AG08395 (cell line): ENCODE measurements at places on chromosomes 6 and 20.

- peak; percentile 81 for DNase-seq
Observed at GRCh38 chr20:2108987-2109386, 7.4 kb downstream of the STK35 start.

DNA sequence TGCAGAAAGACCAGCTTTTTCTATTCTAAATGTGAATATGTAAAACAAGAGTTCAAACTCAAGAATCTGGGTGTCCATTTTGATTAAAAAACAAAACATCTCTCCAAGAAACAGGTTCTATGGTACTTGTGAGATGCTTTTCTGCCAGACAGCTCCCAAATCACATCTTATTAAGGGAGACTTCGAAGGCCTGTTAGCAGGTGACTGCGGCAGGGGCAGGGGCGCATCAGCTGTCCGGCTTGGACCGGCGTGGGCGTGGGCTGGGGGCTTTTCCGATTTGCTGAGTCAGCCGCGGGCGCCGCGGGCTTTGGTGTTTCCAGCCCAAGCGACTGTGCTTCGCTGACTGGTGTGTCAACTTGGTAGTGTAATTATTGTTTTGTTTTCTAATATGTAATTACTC lies 32.6 kb downstream of the TFAP2A start:
- no peak for DNase-seq

DNA sequence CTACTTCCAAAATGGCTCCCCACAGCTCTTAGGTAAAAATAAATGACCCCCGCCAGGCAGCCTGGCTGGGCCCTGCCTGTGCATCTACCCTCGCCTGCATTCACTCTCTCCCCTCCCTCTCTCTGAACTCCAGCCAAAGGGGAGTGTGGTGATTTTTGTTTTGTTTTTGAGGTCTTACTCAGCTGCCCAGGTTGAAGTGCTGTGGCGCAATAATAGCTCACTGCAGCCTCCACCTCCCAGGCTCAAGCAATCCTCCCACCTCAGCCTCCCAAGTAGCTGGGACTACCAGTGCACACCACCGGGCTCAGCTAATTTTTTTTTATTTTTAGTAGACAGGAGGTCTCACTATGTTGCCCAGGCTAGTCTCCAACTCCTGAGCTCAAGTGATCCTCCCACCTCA lies 15.8 kb downstream of the NFATC2 start:
- no peak for DNase-seq

DNA sequence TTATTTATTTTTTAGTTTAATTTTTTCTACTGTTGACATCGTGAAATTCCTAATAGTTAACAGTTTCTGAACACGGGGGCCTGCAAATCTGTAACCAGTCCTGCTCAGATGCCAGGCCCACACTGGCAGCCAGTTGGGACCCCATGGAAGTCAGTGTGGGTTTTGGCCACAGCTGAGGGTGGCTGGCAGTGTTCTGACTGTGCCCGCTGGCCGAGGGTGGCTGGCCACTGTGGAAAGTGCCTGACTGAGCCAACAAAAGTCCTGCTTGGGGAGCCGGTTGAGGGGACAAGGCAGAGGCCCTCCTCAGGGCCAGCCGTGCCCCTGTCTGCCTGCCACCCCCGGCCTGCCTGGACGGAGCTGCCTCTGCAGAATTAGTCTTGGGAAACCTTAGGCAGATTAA lies 4.1 kb upstream of the PMEPA1 start:
- DNase-seq, result no peak

DNA sequence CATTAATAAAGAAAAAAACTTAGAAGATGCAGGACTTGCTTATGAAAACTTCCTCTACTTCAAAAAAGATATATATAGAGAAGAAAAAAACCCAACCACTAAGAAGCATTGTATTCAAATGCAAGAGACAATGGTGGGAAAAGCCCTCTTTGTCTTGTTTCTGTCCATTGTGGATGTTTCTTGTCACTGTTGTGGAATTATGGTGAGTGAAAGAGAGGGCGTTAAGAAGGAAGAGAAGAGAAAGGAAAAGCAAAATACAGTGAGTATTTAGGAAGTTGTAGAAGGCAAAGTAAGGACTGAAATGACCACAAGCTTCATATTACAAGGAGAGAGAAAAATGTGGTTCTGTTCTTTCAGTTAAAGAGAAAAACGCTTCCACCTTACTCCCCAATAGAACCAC lies 14.1 kb upstream of the THBD start:
- no peak for DNase-seq

DNA sequence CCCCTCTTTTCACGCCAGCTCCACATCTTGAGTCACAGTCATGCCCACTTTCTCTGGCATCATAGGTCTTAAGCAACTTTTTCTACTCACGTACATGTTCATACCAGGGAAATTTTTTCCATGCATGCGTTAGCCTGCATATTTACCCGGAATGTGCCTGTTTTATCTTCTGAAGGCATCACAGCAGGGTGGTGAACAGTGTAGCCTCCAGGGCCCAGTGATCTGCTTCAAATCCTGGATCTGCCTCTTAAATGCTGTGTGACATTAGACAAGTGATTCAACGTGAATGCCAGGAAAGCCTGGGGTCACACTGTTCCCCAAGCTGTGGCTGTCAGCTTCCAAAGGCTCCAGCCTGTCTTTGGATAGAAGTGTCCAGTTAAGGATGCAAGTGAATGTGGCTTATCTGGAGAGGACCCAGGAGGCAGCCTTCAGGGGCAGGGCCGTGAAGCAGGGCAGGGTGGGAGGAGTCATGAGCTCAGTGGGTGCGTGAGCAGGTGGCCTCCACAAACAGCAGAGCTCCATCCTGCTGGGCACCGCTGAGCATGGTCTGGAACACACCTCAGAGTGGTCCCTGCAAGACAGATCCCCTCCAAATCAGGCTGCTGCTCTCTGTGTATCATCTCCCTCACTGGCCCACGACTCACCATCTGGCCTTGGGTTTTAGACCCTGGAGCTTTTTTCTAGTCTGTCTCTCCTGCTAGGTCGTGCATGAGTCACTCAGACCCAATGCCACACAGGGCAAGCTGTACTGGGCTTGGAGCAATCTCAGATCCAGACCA lies 30.4 kb upstream of the CD93 start:
- DNase-seq, result peak; percentile 53

DNA sequence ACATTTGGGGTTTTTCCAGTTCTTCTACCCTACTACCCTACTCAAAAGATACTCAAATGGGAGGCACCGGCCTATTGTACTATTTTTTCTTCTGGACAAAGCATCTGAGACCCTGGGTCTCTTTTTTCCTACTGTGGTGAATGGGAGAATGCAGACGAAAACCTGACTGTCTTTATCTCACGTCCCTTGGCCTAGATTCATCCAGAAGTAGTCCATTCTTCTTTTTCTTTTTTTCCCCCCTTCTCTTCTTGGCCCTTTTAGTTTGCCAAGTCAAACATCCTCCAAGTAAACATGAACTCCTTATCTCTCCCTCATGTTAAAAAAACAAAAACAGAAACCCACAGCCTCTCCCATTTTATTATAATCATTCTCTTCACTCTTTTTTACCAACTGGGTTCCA lies 8.7 kb upstream of the ILRUN start:
- no peak for DNase-seq

GRCh38 chr6:54096811-54097210 lies 14.4 kb upstream of the MLIP start:
- DNase-seq, result no peak

- DNase-seq, result no peak
Observed at GRCh38 chr20:64254571-64255360, 782 bp upstream of the PCMTD2 start.

GRCh38 chr6:6834356-6835222 lies 246.1 kb downstream of the LY86 start:
- DNase-seq, result no peak

- DNase-seq, result no peak
Observed at GRCh38 chr6:73325656-73326055, 28.4 kb downstream of the DPPA5 start.

DNA sequence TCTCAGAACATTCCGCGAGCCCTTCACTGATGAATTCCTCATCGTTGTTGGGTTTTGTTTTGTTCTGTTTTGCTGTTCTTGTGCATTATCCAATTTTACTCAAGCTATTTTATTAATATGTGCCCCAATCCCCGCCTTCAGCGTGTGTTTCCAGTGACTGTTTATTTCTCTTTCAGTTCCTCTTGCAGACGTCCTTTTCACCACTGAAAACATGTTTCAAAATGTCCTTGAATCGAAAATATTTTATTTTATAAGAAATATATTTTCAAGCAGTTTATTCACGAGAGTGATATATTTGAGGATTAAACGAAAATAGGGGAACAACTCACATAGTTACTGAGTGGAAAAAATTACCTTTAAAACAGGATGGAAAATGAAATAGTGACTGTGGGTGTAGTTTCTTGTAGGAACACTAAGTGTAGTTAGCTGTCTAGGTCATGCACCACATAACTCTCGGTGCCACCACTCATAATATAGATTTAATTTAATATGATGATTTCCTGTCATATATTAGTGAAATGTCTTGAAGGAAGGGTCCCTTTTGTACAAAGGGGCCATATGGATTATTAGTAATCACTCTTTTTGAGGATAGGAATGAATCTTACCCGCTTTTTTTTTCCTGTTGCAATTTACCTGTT lies 45.3 kb upstream of the HDDC2 start:
- no peak for DNase-seq

DNA sequence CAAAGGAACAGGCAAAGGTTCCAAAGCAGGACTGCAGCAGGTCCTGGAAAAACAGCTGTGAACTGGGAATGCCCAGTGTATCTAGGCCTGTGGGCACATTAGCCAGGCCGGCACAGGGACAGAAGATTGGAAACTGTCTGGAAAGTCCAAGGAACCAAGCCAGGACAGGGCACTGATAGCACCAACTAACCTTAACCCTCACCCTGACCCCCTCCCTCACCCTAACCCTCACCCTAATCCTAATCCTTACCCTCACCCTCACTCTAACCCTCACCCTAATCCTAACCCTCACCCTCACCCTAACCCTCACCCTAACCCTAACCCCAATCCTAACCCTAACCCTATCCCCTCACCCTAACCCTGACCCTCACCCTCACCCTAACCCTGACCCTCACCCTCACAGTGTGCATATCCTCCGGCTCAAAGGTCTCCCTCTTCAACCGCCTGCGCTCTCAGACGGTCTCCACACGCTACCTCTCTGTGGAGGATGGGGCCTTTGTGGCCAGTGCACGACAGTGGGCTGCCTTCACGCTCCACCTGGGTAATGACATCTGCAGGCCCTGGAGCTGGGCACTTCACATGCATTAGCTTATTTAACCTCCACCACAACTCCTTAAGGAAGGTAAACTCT lies 5.1 kb upstream of the MATN4 start:
- DNase-seq, result no peak

DNA sequence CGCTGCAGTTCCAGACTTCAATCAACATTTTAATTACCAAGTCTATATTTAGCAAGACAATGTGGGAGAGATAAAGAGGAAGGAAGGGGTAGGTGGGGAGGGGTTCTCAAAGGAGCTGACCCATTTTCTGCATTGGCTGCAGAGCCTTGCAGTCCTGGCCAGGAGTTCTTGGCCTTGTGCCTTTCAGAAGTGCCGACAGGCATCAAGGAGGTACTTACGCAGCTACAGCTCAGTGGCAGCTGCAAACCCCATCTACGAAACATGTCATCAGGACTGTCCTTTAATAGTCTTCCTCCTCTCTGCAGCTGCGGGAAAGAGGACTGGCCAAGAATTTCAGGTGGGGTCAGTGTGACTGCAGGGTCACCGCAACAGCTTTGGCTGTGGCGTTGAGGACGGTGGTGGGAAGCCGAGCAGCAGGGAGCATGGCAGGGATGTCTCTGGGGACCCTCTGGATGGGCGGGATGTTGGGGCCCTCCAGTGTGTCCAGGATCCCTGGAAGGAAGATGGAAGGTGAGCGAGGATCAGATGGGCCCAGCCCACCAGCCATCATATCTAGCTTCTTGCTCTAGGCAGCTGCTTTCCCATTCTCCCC lies 1.8 kb upstream of the LRRC73 start:
- DNase-seq, result no peak

- no peak for DNase-seq
Observed at GRCh38 chr6:11324453-11325015, 92.1 kb upstream of the NEDD9 start.

- DNase-seq, result no peak
Observed at GRCh38 chr20:64041781-64042053, 5.7 kb downstream of the C20orf204 start.
